ENCODE measurements at places on chromosomes 4 and X.

GRCh38 chr4:131084997-131085396 is 1989.0 kb downstream of the C4orf33 start:
- H3K4me3 ChIP-seq = no peak overlapping the region
- no peak overlapping the region for H3K27ac ChIP-seq
- H3K27me3 ChIP-seq = no peaks in the 10 kb centered on the region
- H3K36me3 ChIP-seq = no peaks in the 10 kb centered on the region

DNA sequence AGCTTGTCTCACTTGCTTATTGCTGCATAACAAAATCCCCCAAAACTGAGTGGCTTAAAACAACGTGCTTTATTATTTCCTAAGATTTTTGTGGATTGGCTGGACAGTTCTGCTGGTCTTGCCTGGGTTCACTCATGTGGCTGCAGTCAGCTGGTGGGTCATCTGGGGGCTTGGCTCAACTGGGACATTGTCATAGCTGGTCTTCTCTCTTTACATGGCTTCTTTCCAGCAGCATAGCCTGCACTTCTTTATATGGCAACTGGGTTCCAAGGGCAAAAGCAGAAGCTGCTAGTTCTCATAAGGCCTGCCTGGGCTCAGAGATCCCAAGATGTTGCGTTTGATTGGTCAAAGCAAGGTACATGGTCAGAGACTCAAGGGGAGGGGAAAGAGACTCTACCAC is 33.7 kb upstream of the STAG2 start:
- no peaks in the 10 kb centered on the region for H3K4me1 ChIP-seq
- H3K4me3 ChIP-seq = no peak overlapping the region
- H3K27ac ChIP-seq = no peak overlapping the region
- H3K27me3 ChIP-seq = no peaks in the 10 kb centered on the region
- no peaks in the 10 kb centered on the region for H3K36me3 ChIP-seq
- no peak for DNase-seq

DNA sequence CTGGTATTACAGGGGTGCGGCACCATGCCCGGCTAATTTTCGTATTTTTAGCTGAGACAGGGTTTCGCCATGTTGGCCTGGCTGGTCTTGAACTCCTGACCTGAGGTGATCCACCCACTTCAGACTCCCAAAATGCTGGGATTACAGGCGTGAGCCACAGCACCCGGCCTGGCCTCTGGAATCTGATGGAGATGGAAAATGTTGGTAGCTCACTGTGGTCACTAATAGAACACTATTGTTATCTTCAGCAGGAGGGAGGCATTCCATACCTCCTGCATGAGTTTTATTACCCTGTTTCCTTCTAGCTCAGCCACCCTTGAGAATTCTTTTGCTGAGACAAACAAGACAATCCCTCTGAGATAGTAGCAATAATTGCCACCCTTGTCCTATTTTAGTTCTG is 105.0 kb downstream of the SHROOM3 start:
- H3K36me3 ChIP-seq = no peaks in the 10 kb centered on the region
- no peak overlapping the region for H3K27ac ChIP-seq
- no peaks in the 10 kb centered on the region for H3K27me3 ChIP-seq
- no peak overlapping the region for H3K4me3 ChIP-seq
- H3K4me1 ChIP-seq = no peaks in the 10 kb centered on the region

GRCh38 chrX:40103565-40104323 is 6.0 kb upstream of the BCOR start:
- peaks cover 32% of the 10 kb centered on the region for H3K4me1 ChIP-seq
- H3K27ac ChIP-seq = no peak overlapping the region
- H3K27me3 ChIP-seq = no peaks in the 10 kb centered on the region
- H3K4me3 ChIP-seq = no peak overlapping the region

GRCh38 chrX:70969635-70970481 is 39.0 kb upstream of the SLC7A3 start:
- H3K4me1 ChIP-seq = no peaks in the 10 kb centered on the region
- H3K36me3 ChIP-seq = no peaks in the 10 kb centered on the region
- no peaks in the 10 kb centered on the region for H3K27me3 ChIP-seq

GRCh38 chr4:120709991-120710390 is 212.5 kb downstream of the PRDM5 start:
- H3K36me3 ChIP-seq = no peaks in the 10 kb centered on the region
- peaks cover 3% of the 10 kb centered on the region for H3K4me1 ChIP-seq
- H3K4me3 ChIP-seq = no peak overlapping the region
- no peaks in the 10 kb centered on the region for H3K27me3 ChIP-seq
- no peak overlapping the region for H3K27ac ChIP-seq
- DNase-seq = no peak

- H3K4me3 ChIP-seq = no peak overlapping the region
- H3K27ac ChIP-seq = no peak overlapping the region
These were observed 140.1 kb upstream of the SMIM31 start for GRCh38 chr4:164613792-164614191.

DNA sequence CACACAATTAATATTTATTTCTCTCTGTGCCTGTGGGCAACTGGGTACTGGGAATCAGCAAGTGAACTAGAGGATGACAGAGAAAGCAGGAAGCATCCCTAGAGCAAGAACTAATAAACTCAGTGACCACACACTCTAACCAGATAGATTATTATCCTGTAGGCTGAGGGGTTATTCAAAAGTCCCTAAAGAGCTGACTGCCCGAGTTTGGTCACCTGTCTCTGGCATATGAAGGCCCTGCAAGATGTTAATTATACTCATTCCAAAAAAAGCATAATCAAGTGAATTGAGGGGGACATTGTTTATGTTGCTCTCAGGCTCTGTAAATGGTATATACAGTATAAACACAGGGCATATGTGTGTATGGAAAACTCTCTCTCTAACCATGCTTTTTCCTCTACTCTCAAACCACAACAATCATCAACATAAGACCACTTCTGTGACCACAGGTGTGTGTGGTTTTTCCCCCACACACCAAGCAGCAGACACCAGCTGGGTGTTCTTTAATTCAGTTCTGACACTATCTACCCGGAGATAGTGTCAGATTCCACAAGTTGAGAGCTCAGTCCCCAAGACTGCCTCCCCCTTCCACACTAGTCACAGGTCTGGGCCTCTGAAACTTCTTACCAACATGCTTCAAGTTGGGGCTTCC is 6.2 kb upstream of the HPSE start:
- H3K4me3 ChIP-seq = no peak overlapping the region
- no peaks in the 10 kb centered on the region for H3K4me1 ChIP-seq
- H3K27me3 ChIP-seq = no peaks in the 10 kb centered on the region
- no peaks in the 10 kb centered on the region for H3K36me3 ChIP-seq
- DNase-seq = no peak
- no peak overlapping the region for H3K27ac ChIP-seq

GRCh38 chr4:180809439-180809838 is 1433.8 kb upstream of the TENM3 start:
- H3K4me1 ChIP-seq = no peaks in the 10 kb centered on the region
- H3K27me3 ChIP-seq = no peaks in the 10 kb centered on the region
- no peak overlapping the region for H3K4me3 ChIP-seq
- H3K36me3 ChIP-seq = no peaks in the 10 kb centered on the region

- no peaks in the 10 kb centered on the region for H3K27me3 ChIP-seq
- no peaks in the 10 kb centered on the region for H3K4me1 ChIP-seq
- no peak overlapping the region for H3K4me3 ChIP-seq
- no peaks in the 10 kb centered on the region for H3K36me3 ChIP-seq
- DNase-seq = no peak
These were observed 237.8 kb upstream of the ADGRL3 start for GRCh38 chr4:60962286-60962685.

GRCh38 chr4:156896527-156896926 is 75.1 kb downstream of the PDGFC start:
- H3K36me3 ChIP-seq = no peaks in the 10 kb centered on the region
- DNase-seq = no peak
- no peak overlapping the region for H3K27ac ChIP-seq
- H3K27me3 ChIP-seq = no peaks in the 10 kb centered on the region

- no peak overlapping the region for H3K4me3 ChIP-seq
- no peaks in the 10 kb centered on the region for H3K36me3 ChIP-seq
- no peak overlapping the region for H3K27ac ChIP-seq
- no peak for DNase-seq
These were observed 146.4 kb upstream of the EDNRA start for GRCh38 chr4:147334478-147334877.

- H3K4me1 ChIP-seq = no peaks in the 10 kb centered on the region
- no peak for DNase-seq
- no peaks in the 10 kb centered on the region for H3K27me3 ChIP-seq
- H3K36me3 ChIP-seq = no peaks in the 10 kb centered on the region
- H3K27ac ChIP-seq = no peak overlapping the region
These were observed 68.8 kb downstream of the TBL1X start for GRCh38 chrX:9533611-9534010.

DNA sequence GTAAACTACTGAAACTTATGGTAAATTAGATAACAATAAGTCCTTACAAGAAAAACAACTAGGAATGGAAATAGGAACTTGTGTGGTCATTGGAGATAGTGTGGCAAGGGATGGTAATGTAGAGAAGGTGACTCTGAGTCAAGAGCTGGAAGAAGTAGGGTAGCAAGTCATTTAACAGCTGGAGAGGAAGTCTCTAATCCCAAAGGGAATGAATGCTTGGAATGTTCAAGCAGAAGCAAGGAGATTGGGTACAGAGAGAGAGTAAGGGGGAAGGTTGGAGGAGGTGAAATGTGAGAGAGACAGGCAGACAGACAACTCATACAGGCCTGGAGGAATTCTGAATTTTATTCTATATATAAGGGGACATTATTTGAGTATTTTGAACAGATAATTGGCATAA is 260.6 kb upstream of the MAD2L1 start:
- no peaks in the 10 kb centered on the region for H3K27me3 ChIP-seq
- H3K4me1 ChIP-seq = no peaks in the 10 kb centered on the region
- H3K27ac ChIP-seq = no peak overlapping the region

DNA sequence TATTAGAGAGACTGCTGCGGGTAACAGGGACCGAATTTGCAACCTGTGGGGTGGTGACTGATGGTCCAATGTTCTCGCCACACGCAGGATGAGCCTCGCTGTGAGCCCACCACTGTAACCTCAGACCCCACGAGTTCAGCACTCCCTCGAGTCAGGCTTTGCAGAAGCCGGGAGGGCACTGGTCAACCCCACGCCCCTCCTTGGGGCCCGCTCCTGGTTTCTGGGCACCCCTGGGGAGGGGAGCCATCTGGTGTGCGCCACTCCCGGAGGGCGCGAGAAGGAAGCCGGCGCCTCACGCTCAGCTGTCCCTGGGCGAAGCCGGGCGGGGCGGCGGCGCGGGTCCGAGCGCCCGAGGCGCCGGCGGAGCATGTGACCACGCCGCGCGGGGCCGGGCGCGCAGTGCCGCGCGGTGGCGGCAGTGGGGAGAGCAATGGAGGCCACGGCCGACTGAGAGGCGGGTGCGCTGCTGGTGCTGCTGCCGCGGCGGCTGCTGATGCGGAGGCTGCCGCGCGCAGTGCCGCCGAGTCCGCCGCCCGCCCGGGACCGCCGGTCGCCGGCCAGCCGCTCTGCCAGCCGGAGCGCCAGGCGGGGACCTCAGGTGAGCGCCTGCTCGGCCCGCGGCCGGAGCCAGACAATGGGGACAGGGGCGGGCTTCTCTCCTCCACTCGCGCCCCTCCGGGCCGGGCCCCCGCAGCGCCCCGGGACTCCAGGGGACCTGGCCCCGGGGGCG is 100.1 kb downstream of the CEP135 start:
- H3K27me3 ChIP-seq = peaks cover 15% of the 10 kb centered on the region
- DNase-seq = peak; percentile 91
- H3K27ac ChIP-seq = no peak overlapping the region
- H3K4me1 ChIP-seq = peaks cover 13% of the 10 kb centered on the region
- no peaks in the 10 kb centered on the region for H3K36me3 ChIP-seq

DNA sequence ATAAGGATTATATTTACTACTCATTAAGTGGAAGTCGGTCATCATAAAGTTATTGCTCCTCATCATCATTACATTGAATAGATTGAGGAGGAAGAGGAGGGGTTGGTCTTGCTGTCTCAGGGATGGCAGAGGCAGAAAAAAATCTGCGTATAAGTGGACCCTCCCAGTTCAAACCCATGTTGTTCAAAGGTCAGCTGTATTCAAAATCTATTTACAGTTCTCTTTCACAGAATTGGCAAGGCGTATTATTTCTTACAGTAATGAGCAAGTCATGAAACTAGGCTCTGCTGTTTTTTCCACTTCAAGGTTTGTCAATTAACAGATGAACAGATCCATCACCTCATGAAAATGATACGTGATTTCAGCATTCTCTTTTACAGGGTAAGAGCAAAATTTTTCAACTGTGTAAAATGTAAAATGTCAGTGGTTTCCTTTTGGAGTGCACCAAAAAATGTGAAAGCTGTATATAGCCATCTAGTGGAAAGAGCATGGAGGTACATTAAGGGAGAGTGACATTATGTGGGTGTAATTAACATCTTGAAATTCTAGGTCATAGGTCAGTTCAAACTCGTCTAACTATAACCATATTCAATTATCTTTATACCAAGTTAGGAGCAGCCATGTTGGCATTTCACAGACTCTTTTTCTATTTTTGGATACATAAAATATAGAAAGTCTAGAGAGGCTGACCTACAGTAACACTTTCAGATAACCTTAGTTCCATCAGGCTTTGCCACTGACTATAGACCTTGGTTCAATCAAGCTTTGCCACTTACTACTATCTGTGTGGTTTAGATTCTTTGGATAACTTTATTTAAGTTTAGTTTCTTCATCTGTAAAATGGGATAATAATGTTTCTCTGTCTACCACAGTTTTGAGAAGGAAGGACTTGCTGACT is 30.1 kb downstream of the NEIL3 start:
- no peak overlapping the region for H3K27ac ChIP-seq
- no peaks in the 10 kb centered on the region for H3K27me3 ChIP-seq
- no peaks in the 10 kb centered on the region for H3K36me3 ChIP-seq
- DNase-seq = no peak
- no peaks in the 10 kb centered on the region for H3K4me1 ChIP-seq

- no peak for DNase-seq
- H3K27ac ChIP-seq = no peak overlapping the region
- H3K4me1 ChIP-seq = no peaks in the 10 kb centered on the region
- H3K36me3 ChIP-seq = no peaks in the 10 kb centered on the region
- no peaks in the 10 kb centered on the region for H3K27me3 ChIP-seq
These were observed 138.9 kb downstream of the LARP7 start for GRCh38 chr4:112775801-112776200.

DNA sequence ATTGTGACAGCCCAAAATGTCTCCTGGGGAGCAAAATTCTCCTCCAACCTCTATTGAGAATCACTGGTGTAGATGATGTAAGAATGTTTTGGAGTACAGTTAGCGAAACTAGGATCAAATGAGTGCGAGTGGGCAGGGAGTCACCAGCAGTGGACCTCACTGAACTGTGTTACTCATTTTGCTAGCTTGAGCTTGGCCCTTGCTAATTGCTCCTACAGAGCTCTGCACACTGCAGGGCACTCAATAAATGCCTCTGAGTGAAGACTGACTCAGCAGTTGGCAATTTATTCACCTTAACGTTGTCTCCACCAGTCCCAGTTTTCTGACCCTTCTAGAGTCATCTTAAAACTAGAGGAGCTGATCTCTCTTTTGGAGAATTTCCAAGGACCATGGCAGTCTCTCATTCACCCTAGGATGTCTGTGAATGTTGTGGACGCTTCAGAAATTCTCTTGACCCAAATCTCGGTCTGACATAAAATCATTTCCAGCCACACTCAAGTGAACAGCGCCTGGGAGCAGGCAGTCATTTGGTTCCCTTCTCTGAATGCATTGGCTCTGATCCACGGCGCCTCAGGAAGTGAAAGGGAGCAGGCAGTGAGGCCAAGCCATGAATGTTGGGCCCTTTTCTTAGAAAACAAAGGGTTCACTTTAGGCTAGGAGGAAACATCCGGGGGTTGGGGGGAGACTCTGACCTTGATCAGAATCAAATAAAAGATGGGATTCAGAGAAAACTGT is 148.1 kb downstream of the NWD2 start:
- peak; percentile 57 for DNase-seq
- H3K4me1 ChIP-seq = peaks cover 6% of the 10 kb centered on the region
- H3K27ac ChIP-seq = no peak overlapping the region
- H3K4me3 ChIP-seq = no peak overlapping the region
- H3K27me3 ChIP-seq = no peaks in the 10 kb centered on the region

Data from upper lobe of left lung (tissue), 6 donors.